ENCODE measurements at places on chromosomes 4 and X.

DNA sequence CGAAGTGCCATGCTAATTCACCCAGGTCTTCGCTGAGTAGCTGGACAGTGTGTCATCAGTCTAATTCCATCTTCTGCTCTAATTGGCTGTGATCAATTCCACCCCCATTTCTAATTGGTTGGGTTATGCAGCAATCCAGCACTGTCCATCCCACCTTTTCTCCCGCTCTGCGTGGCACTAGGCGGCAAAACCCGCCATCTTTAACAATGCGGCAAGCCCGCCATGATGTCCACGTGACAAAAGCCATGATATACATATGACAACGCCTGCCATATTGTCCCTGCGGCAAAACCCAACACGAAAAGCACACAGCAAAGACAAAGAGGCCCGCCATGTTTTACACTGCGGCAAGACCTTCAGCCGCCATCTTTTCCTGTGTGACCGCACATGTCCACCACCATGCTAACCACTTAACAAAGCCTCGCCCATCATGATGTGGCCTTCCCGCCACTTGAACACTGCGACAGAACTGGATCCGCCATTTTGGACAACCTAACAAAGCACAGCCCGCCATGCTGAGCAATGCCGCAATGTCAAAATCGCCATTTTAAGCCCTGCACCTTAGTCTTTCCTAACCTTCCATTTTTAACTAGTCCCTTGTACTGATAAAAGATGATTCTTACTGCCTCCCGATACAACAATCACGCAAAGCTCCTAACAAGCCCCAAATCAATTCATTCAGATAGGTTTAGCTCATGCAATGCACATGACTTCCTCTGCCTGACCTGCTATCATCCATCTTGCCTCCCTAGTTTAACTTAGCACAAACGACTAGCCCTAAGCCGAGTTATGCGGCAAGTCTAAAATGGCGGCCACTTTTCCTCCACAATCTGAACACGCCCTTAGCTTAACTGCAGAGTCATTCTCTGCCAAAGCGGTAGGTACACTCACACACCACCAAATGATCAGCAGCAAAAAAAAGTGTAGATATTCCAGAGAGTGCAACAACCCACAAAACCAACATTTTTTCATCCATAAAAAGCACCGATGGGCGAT, 288.3 kb downstream of the CHIC1 start:
- DNase-seq: no peak

DNA sequence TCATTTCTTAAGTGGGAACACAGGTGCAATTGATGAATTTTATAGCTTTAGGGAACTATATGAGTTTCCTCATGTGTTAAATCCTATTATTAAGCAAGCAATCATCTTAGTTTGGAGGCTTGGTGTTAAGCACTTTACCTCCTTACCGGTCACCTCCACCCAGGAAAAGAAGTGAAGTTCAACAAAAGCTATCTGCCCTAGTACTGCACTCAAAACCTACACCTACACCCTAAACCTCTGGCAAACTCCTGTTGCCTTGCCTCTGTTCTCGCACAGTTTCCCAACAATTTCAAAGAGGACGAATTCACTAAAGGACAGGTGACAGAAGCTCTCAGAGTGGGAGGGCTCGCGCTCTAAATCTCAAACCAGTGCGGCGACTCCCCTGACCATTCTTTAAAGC, 85.7 kb upstream of the TENT5D start:
- DNase-seq: no peak

DNA sequence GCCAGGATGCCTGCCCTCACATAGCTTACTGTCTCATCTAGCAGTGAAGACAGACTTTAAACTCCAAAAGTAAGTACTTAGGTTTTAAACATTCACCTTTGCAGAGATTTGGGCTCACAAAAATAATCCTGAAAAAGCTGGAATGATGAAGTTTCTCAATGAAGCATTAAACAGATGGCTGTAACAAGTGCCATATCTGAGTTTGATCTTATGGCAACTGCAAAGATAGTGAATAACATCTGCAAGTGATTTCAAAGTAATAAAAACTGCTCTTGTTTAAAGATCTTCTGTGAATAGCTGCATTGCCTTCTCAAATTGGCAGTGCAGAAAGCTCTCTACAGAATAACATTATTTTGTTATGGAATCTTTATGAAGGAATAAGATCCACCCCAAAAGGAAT, 271.2 kb upstream of the SMIM31 start:
- DNase-seq: no peak

GRCh38 chrX:150880808-150881165, 17.7 kb downstream of the CD99L2 start:
- no peak for DNase-seq

GRCh38 chr4:8348071-8348470, 78.5 kb downstream of the HTRA3 start:
- no peak for DNase-seq

- no peak for DNase-seq
Observed at GRCh38 chrX:137118136-137118535, 84.3 kb upstream of the GPR101 start.

DNA sequence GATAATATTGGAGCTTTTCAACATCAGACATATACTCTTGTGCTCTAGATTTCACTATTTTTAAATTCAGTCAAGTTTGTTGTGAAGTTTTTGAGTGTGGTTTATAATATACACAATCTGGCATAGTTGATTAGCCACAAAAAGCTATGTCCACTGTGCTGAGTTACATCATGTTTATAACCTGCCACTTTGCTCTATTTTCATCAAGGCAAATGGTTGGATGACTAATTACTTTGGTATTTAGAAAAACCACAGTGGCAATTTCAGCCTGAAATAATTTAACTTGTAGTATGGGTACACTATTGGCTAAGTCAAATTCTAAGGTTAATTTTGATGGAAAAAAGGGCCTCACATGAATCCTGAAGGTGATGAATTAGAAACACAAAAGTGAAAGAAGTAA, 262.6 kb downstream of the C4orf33 start:
- no peak for DNase-seq

DNA sequence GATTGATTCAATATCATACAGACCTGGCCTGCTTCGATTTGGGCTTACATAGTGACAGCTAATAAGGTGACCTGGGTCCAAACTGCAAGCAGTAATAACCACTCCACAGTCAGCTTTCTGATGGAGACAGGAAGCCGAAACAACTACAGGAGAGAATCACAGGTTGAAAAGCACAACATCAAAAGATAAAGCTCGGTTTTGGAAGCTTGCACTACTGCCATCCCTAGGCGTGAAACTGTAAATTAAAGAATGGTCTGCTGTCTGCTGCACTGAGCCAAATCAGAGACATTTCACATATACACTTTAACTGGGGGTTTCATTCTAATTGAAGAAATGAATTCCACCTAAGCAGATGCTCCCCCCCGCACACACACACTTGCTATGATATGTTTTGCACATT, 116.3 kb downstream of the DHX15 start:
- no peak for DNase-seq

DNA sequence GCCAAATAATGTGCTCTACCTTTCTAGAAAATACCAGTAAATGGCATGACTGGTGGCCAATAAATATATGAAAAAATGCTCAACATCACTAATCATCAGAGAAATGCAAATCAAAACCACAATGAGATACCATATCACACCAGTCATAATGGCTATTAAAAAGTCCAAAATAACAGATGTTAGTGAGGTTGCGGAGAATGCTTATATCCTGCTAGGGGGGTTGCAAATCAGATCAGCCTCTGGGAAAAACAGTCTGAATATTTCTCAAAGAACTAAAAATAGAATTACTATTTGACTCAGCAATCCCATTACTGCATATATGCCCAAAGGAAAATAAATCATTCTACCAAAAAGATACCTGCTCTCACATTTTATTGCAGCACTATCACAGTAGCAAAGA, 115.1 kb downstream of the RASGEF1B start:
- no peak for DNase-seq

- DNase-seq: no peak
Observed at GRCh38 chrX:150602296-150602695, 33.9 kb downstream of the MTM1 start.

- no peak for DNase-seq
Observed at GRCh38 chr4:69689599-69689998, 36.6 kb upstream of the UGT2A1 start.

DNA sequence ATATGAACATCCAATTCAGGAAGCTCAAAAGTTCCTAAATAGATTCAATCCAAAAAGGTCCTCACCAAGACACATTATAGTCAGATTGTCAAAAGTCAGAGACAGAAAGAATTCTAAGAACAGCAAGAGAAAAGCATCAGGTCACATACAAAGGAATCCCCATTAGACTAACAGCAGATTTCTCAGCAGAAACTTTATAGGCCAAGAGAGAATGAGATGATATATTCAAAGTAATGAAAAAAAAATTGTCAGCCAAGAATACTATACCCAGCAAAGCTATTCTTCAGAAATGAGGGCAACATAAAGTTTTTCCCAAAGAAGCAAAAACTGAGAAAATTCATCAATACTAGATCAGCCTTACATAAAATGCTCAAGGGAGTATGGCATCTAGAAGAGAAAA, 106.6 kb upstream of the SH3RF1 start:
- DNase-seq: no peak

Data from memory B cell (primary cell).